Left lung (tissue), 14 donors: ENCODE measurements at places on chromosomes 6 and 20. TPM values are rescaled to one million over a fixed set of nuclear protein-coding genes. Genes with fewer than 3 reads are reported as not detected.

GRCh38 chr20:539848-540247, 3.7 kb downstream of the CSNK2A1 start:
- DNase-seq: no peak

SLC24A3 gene
- 6.6 TPM for polyA plus RNA-seq

TREML2 gene
- 0.29 TPM for polyA plus RNA-seq

BPIFA1 gene
- polyA plus RNA-seq: not detected
